Cortex of kidney (tissue), 1 donor: ENCODE measurements at places on chromosomes 4 and X.

DNA sequence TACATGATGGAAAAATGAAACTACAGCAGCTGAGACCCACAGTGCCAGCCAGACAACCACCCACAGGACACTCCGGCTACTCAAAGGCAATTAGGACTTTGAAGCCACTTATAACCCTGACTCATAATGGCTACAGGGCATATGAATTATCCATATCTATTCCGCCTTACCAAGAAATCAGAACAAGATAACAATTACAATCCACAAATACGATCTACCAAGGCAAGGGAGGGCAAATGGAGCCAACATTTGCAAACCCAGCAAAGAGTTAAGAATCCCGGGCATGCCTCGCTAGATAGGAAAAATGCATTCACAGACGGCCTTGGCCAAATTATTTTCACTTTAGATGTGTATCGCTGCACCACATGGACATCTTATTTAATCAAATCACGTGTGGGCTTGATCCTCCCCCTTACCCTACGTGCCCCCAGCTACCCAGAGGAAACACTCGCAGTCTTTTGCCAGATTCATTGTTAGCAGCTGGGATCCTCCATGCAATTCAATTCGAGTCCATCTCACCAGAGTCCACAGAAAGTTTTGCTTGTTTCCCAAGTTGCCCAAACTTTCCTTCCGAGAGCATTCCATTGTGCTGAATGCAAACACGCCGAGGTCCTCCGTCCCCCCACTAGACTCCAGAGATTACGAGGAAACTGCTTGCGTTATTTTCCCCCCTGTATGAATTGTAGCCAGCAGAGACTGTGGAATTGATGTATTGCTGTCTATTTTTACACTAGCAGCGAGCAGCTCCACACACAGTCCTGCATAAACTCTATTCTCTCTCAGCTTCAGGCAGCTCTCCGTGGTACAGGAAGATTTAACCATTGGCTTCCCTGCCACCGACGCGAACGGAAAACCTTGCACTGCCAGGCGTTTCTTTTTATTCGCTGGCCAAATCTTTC is 1.2 kb downstream of the PPARGC1A start:
- DNase-seq, result no peak

DNA sequence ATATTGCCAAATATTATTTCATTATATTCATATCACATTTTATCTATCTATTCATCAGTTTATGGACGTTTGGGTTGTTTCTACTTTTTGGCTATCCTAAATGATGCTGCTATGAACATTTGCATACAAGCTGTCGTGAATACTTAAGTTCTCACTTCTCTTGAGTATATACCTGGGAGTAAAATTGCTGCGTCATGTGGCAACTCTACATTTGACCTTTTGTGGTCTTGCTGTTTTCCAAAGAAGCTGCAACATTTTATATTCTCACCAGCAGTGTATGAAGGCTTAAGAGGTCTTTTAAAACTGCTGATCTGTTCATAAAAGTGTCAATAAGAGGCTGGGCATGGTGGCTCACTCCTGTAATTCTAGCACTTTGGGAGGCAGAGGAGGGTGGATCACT is 5.8 kb downstream of the PYURF start:
- no peak for DNase-seq

GRCh38 chr4:73528171-73528570 is 46.6 kb downstream of the AFM start:
- DNase-seq, result no peak

DNA sequence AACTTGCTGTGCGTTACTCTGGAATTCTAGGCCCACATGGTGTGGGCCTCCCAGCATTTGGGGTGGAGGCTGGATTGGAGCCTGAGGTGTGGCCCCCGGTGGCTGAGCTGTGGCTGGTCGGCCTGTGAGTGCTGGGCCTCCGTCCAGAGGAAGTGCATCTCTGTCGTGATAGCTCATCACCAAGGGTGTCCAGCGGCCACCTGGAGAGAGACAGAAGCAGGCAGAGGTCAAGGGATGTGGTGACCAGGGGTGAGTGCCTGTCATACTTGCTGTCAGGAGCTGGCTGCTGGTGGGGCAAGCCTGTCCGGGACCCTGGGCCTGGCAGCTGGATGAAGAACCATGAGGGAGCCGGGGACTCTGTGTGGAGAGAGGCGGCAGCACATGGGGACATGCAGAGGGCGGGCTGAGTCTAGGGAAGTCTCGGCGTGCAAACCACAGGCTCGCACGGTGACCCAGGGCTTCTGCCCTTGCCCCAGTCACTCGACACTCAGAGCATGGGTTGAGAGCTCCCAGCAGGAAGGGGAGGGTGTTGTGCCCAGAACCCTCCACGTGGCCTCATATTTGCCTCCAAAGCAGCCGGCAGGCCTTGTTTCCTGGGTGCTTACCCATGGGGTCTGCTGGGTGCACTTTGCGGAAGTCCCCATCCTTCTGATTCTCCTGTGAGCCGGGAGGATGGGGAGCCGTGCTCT is 6.2 kb downstream of the SORCS2 start:
- no peak for DNase-seq

- DNase-seq, result no peak
Measured at GRCh38 chr4:165971933-165972332, 98.9 kb downstream of the TLL1 start.
